A549 treated with Hydrocortisone at 1 μM for 4 hours (cell line): ENCODE measurements at places on chromosomes 1 and 21. TPM values are rescaled to one million over a fixed set of nuclear protein-coding genes. Genes with fewer than 3 reads are reported as not detected.

The LAMC2 gene
- 17.5 to 25.9 TPM (median 19.8 TPM) in 5 replicates for total RNA-seq

The PTBP2 gene
- total RNA-seq = 5.1 to 7.6 TPM (median 6.2 TPM) in 5 replicates

The ABCA4 gene
- 0.10 to 0.35 TPM (median 0.14 TPM) in 5 replicates for total RNA-seq

The TCEA3 gene
- total RNA-seq = 0.38 to 0.61 TPM (median 0.41 TPM) in 5 replicates

The ANXA9 gene
- 0.70 to 1.1 TPM (median 0.84 TPM) in 5 replicates for total RNA-seq

The AKR7A3 gene
- 0.06 to 0.16 TPM (median 0.12 TPM) in 4 of 5 replicates, not detected in the other for total RNA-seq

The LCE3D gene
- 2.6 to 3.6 TPM (median 3.1 TPM) in 5 replicates for total RNA-seq

The ZNF281 gene
- 37.4 to 58.9 TPM (median 47.3 TPM) in 5 replicates for total RNA-seq

The TMEM59 gene
- total RNA-seq = 114 to 130 TPM (median 117 TPM) in 5 replicates

The VSIG8 gene
- 0.08 to 0.15 TPM in 2 of 5 replicates, not detected in the others for total RNA-seq

The LRRN2 gene
- total RNA-seq = 11.2 to 14.2 TPM (median 13.8 TPM) in 5 replicates

The IL22RA1 gene
- 6.5 to 8.8 TPM (median 7.3 TPM) in 5 replicates for total RNA-seq

The SLC19A2 gene
- total RNA-seq = 21.2 to 31.6 TPM (median 26.1 TPM) in 5 replicates

The C1orf226 gene
- 0.70 to 0.93 TPM (median 0.79 TPM) in 5 replicates for total RNA-seq

The OR2T11 gene
- total RNA-seq = not detected in 5 replicates

The OR2W3 gene
- total RNA-seq = not detected in 5 replicates

The ESRRG gene
- total RNA-seq = not detected in 5 replicates

The KRTAP13-4 gene
- total RNA-seq = not detected in 5 replicates
